Cardiac ventricle fibroblast (primary cell): ENCODE measurements at places on chromosomes 6 and 20. TPM values are rescaled to one million over a fixed set of nuclear protein-coding genes. Genes with fewer than 3 reads are reported as not detected.

POU5F1 gene
- total RNA-seq, result not detected in 2 replicates

TRAPPC3L gene
- total RNA-seq, result 1.2 TPM in 1 of 2 replicates, not detected in the other

FERMT1 gene
- total RNA-seq, result 1.6 and 4.9 TPM in 2 replicates

SNX9 gene
- total RNA-seq, result 74.4 and 84.1 TPM in 2 replicates

OOEP gene
- total RNA-seq, result not detected in 2 replicates

C20orf141 gene
- 1.2 TPM in 1 of 2 replicates, not detected in the other for total RNA-seq

DEF6 gene
- total RNA-seq, result 0.44 and 0.50 TPM in 2 replicates

GRIK2 gene
- total RNA-seq, result 0.31 and 0.44 TPM in 2 replicates

KCNS1 gene
- total RNA-seq, result 1.4 and 2.4 TPM in 2 replicates

CST3 gene
- 3,122 and 3,177 TPM in 2 replicates for total RNA-seq

PAX1 gene
- total RNA-seq, result not detected in 2 replicates

PTGIS gene
- 33.8 and 35.1 TPM in 2 replicates for total RNA-seq

COL21A1 gene
- 30.8 and 51.1 TPM in 2 replicates for total RNA-seq
